ENCODE measurements at places on chromosomes 3 and 15. TPM values are rescaled to one million over a fixed set of nuclear protein-coding genes. Genes with fewer than 3 reads are reported as not detected.

The FGF7 gene
- total RNA-seq = not detected

The ZBED2 gene
- total RNA-seq = not detected

The COL6A5 gene
- total RNA-seq = not detected

The DNAJC17 gene
- 39.3 TPM for total RNA-seq

- peak overlapping the region; percentile 31 for H3K27ac ChIP-seq
- DNase-seq = no peak
- H3K27me3 ChIP-seq = peaks cover 2% of the 10 kb centered on the region
- H3K36me3 ChIP-seq = peaks cover 34% of the 10 kb centered on the region
These were observed 26.5 kb downstream of the TSPAN3 start for GRCh38 chr15:77044228-77045042.

GRCh38 chr15:71632576-71633195, 177.7 kb upstream of the NR2E3 start:
- peaks cover 3% of the 10 kb centered on the region for H3K27me3 ChIP-seq
- no peak overlapping the region for H3K27ac ChIP-seq
- H3K4me1 ChIP-seq = peaks cover 47% of the 10 kb centered on the region

GRCh38 chr15:100310041-100310405, 31.8 kb downstream of the ADAMTS17 start:
- no peaks in the 10 kb centered on the region for H3K36me3 ChIP-seq
- no peak for DNase-seq
- no peak overlapping the region for H3K4me3 ChIP-seq
- H3K27ac ChIP-seq = no peak overlapping the region
- no peaks in the 10 kb centered on the region for H3K27me3 ChIP-seq

GRCh38 chr15:63765338-63765737, 68.4 kb downstream of the HERC1 start:
- H3K4me1 ChIP-seq = peaks cover 28% of the 10 kb centered on the region
- no peaks in the 10 kb centered on the region for H3K27me3 ChIP-seq
- H3K27ac ChIP-seq = no peak overlapping the region
- no peak overlapping the region for H3K4me3 ChIP-seq
- no peak for DNase-seq

DNA sequence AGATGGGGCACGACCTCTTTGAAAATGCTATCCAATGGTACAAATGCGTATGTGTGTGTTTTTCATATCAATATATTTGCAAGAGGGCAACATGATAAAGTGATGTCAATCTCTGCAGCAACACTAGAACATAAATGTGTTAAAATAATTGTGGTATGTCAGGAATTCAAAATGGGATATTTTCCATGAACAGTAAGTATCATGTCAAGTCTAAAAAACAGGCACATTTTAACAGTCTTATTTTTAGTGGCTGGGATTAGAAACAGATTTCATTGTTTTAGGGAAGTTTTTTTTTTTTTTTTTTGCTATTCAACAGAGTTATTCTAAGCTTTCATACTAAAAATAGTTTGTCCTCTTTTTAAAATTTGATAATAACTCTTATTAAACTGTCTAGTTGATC, 209.8 kb downstream of the GAP43 start:
- DNase-seq = no peak
- peaks cover 7% of the 10 kb centered on the region for H3K4me1 ChIP-seq

DNA sequence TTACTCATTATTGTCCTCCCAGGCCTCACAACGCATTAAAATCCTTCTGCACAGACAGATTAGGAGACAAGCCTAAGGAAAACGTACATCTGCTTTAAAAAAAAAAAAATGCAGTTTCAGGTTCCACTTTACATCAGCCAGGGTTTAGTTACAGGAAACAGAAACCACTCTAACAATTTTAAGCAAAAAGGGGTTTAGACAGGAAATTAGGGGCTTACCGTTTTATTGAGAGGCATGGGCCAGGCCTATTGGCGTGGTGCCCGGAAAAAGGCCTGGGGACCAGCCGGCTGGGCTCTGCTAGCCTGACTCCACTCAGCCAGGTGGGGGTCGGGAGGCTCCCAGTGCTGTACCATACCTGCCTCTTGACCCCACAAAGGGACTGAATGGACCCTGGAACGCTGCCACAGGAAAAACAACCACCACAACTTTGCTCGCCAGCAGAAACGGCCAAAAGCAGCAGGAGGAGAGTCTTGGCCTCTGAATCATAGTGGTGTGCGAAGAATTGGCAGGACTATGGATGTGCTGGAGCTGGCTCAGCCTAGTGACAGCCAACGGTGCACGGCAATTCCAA, 124.3 kb downstream of the CHSY1 start:
- H3K36me3 ChIP-seq = peaks cover 3% of the 10 kb centered on the region
- H3K27ac ChIP-seq = no peak overlapping the region
- DNase-seq = no peak

All from neural crest cell (in vitro differentiated cells).